ENCODE measurements at places on chromosomes 3 and 15. TPM values are rescaled to one million over a fixed set of nuclear protein-coding genes. Genes with fewer than 3 reads are reported as not detected.
A peak's percentile ranks its signal among the peaks of the same experiment; 100 is the strongest.

SLC28A2 gene
- total RNA-seq: not detected

VWA5B2 gene
- total RNA-seq: not detected

CHL1 gene
- 0.10 TPM for total RNA-seq

SLC6A11 gene
- not detected for total RNA-seq

DNA sequence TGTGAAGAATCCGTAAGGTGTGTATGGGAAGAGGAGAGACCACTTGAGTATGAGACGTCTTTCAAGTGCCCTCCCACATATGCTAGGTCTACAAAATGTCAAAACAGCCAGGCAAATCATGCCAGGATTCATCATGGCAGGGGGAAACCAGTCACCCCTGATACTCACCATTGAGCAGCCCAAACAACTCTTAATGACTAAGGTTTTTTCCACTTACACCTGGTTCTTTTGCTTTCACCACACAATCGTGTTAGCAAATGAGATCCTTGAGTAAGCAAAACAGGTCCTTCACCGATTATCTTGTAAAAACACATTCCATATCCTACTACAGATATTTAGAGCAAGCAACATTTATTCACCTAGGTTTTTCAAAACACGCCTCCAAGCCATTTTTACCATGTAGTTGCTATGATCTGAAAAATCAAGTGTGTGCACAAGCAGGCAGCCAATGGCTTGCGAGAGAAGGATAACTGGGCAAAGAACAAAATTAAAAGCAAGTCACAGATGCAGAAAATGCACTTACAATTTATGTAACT is 177.5 kb upstream of the LPP start:
- no peak for DNase-seq

GRCh38 chr3:48555949-48556795 is 431 bp downstream of the PFKFB4 start:
- no peak for DNase-seq

- DNase-seq: no peak
Observed at GRCh38 chr3:62142331-62143085, 230.8 kb downstream of the FEZF2 start.

DNA sequence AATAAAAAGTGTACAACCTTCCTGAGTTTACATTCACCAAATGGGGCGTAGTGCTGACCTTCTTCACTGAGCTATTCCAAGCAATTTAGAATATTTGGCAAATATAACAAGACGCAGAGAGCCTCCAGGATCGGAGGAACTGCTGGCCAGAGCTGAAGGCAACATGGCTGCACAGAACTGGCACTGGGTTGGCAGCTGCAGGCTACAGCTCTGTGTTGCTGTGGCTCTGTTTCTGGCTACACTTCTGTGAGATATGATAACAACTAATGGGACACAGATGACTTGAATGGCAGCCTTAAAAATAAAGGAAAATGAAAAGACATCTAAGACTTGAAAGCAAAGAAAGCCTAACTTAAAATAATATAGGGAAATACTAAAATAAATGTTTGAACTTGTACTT is 10.8 kb upstream of the SLC6A20 start:
- no peak for DNase-seq

GRCh38 chr3:49500732-49501609 is 30.9 kb downstream of the DAG1 start:
- peak; percentile 93 for DNase-seq

- peak; percentile 62 for DNase-seq
Observed at GRCh38 chr3:42012935-42013690, 51.2 kb upstream of the ULK4 start.

Measured in RPMI7951 (cell line).